ENCODE measurements at places on chromosomes 2 and 18.

GRCh38 chr2:231616296-231616695, 23.6 kb downstream of the TEX44 start:
- DNase-seq = no peak

DNA sequence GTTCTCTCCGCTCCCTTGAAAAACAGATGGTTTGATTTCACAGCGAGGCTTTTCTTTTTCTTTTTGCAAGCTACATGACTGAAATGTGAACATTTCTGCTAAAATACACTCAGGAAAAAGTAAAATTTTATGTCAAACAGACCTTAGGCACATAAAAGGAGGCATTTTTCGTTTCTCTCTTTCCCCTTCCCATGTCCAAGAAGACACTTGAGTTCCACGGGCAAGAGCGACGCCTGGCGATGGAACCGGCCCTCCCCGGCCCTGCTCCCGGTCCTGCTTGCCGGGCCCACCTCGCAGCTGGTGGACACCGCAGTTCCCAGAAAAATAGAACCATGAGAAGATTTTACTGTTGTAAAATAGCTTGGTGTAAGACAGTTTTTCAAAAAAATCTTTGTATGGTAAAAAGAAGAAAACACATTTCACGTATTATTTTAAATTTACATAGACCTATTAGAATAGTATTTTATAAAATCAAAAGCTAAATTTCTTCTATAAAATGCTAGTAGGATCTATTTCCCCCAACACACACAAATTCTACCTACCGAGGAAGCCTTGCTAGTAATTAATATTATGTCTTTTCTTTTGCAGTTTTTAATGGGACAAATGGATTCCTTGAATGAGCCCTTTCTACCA, 2.3 kb upstream of the ALKAL2 start:
- peak; percentile 77 for DNase-seq

DNA sequence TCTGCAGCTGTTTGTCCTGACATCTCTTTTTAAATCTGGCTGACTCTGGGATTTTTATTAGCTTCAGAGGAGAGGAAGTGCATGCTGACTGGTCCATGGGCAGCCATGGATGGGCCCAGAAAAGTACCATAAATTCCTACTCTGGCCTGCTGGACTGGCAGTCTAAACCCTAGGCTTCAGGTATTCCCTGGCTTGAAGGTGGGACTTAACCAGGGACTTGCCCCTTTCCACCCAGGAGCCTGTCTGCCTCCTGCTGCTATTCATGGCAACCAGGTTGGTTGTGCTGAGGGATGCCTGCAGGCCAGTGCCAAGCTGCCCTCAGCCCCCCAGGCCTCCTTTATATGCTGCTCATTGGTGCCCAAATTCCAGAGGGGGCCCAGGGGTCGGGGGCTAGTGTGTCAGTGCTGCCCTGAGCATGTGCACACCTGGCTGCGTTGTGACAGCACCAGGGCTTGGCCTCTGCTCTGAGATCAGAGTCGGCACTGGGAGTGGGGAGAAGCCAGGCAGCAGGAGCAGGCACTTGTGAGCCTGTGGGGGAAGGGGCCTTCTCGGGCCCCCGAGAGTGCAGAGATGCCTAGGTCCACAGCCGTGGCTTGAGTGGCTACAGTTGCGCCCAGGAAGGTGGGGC, 195.7 kb upstream of the TFPI start:
- no peak for DNase-seq

GRCh38 chr18:12838178-12838634, 45.8 kb downstream of the PTPN2 start:
- DNase-seq = no peak

- DNase-seq = no peak
Observed at GRCh38 chr2:137521653-137522619, 442.3 kb upstream of the HNMT start.

DNA sequence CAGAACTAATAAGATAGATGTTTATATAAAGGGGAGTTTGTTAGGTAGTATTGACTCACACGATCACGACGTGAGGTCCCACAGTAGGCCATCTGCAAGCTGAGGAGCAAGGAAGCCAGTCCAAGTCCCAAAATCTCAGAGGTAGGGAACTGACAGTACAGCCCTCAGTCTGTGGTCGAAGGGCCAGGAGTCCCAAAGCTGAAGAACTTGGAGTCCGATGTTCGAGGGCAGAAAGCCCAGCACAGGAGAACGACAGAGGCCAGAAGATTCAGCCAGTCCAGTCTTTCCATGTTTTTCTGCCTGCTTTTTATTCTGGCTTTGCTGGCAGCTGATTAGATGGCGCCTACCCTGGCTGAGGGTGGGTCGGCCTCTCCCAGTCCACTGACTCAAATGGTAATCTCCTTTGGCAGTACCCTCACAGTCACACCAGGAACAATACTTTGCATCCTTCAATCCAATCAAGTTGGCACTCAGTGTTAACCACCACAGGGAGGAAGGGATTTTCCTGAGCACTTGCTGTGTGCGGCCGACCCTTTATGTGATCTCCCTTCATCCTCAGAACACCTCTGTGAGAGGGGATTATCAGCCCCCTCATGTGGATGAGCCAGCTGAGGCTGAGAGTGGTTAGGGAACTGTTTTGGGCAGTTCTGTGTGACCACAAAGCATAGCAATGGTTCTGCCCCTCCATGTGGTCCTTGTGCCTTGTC, 78.3 kb downstream of the RNF144A start:
- no peak for DNase-seq

DNA sequence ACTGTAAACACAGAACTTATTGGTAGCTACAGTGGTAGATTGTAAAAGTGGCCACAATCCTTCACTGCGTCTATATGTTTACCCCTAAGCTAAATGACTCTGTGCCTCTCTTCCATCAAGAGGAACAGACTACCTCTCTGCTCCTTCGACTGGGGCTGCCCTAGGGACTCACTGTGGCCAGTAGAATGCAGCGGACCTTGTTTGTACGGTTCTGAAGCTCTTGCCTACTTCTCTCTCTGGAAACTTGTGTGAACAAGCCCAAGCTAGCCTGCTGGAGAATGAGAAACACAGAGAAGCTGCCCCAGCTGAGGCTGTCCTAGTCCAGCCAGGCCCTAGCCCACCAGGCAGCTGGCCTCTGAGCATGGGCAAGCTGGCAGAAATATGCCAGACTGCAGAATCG, 140.8 kb upstream of the SLC1A4 start:
- DNase-seq = no peak

GRCh38 chr18:24378598-24378997, 19.0 kb downstream of the OSBPL1A start:
- DNase-seq = no peak

DNA sequence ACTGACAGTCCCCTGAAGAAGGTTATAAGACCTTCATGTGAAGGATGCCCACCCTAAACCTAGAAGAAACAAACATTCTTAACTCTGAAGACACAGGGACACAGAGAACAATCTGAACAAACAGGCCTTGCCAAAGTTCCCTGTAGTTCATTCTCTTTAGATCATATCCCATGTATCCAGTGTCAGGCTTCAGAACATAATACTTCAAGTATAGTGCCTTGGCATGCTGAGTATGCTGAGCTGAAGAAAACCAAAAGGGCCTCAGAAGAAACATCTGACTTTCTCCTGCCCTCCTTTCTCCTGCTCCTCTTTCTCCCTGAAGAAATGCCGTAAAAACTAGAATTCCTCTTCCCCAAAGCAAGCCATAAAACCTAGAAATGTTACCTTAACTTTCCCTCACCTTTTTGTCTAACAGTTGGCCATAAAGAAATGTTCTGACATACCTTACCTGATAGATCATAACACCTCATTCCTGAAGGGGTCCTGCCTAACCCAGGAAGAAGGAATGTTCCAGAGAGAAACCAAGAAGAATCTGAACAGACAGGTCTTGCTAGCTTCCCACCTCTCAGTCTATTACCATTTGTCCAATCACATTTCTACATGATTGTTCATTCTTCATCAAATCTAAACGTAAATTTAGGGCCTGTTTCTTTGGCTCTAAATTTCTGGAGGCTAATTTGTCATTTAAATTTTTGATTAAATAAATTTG, 160.1 kb upstream of the ZC3H15 start:
- no peak for DNase-seq

GRCh38 chr2:110639972-110640371, 37.9 kb downstream of the BUB1 start:
- DNase-seq = no peak

DNA sequence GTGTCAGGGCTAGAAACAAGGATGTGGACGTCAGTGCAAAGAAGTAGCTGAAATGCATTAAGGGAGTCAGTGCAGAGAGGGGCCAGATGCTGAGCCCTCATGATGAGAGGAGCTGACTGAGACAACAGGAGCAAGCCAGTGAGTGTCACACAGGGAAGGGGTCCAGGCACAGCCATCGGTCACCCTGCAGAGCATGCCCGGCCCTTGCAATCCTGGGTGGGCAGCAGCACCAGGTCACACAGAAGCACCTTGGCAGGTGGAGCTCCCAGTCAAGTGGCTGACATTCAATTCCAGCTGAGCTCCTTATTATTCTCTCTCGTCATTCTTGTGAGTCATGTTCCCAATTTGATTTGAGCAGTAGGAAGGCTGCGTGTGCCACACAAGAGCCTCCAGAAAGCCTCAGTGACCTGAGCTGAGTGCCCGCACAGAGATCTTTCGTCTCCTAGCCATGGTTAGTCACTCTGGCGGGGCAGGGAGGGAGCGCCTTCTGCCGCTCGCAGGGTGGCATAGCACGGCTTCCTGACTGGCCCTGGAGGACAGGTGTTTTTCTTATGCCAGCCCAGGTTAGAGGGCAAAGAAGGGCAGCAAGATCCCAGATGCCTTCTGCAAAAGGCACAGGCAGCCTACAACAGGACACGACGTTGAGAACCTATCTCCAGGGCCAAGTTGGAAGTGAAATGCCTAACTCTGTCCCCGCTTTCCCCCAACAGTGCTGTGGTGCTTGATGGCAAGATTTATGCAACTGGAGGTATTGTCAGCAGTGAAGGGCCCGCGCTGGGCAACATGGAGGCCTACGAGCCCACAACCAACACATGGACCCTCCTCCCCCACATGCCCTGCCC, 220.9 kb downstream of the ATAD2B start:
- DNase-seq = no peak

DNA sequence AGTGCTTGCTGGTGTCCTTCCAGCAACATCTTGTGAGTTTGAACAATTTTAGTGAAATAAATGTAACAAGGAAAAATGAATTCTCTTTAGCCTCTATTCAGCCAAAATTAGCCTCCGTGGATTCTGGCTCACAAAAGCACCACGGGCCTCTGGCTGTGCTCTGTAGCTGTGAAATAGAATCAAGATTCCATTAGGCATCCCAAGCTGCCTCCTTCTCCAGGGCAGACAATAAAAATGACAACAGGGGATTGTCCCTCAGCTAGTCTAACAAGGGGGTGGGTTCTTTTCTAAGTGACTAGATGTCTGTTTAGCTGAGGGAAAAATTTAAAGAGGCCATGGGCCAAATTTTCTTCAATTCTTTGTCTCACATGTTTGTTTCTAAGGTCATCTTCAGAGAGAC, 254.7 kb upstream of the FIGN start:
- no peak for DNase-seq

GRCh38 chr2:62254424-62255266, 58.7 kb downstream of the B3GNT2 start:
- DNase-seq = no peak

DNA sequence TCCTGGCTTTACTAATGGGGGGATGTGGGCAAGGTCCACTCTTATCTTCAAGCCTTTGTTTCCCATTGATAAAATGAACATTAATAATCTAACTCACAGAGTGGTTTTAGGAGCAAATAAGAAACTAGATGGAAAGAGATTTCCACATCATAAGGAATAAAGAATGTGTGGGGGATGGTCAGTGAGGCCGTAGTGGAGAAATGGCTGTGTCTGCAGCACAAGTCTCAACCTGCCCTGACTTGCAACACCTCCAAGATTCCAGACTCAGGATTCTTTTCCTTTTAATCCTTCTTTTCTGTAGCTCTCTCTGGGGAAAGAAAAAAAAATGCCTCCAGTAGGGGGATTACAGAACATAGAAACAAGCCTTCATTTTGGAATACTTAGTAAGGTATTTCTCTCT, 124.2 kb upstream of the MEX3C start:
- DNase-seq = no peak

DNA sequence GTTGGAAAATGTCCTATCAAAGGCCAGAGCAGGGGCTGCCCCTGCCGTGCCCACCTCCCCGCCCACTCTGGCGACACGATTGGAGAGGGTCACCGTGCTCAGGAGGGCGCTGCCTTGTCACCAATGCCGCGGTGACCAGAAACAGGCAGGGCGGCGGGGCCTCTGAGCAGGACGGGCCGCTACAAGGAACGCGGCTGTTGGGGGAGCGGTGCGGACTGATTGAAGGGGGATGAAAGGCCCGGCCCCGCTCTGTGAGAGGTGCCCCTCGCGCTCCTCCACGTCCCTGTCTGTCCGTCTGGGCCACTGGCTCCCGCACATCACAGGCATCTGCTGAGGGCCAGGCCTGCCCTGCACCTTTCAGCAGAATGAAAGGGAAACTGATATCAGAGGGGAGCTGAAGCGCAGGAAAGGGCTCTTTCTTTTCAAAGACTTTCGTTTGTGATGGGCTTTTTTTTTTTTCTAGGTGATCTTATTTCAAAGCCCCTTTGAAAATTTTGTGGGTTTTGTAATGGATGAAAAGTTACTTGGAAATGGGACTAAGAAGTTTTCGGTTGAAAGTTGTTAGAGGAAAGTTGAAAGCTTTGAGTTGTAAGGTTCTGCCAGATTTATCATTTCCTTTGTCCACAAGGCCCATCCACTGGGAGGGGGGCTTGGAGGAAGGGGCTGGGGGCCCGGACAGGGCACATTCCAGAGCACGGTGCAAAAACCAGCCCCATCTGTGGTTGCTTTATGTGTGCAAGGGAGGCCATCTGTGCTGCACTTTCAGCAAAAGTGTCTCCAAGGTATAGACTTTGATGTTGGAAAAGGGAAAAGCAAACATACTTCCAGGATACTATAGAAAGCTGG, 244.2 kb downstream of the KLHL29 start:
- DNase-seq = no peak

- DNase-seq = peak; percentile 16
Observed at GRCh38 chr2:121297217-121297830, 12.3 kb upstream of the TFCP2L1 start.

GRCh38 chr2:236631281-236631855, 61.7 kb downstream of the ACKR3 start:
- no peak for DNase-seq

DNA sequence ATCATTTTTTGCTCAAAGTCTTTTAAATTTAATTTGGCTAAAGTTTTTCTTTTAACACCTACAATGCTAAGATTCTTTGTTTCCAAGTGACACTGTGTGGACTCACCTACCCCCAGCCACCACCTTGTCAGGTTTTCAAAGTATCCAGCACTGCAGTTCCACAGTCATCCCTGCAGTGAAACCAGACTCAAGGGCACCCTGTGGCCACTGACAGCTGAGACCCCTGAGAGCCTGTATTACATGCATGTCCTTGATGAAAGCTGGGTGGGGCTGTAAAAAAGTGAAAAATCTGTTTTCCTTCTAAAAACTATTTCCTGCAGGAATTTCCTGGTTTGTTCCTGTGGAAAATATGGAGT, 19.9 kb downstream of the TPRKB start:
- no peak for DNase-seq

GRCh38 chr2:101442667-101443061, 32.2 kb downstream of the RFX8 start:
- DNase-seq = no peak

All from common myeloid progenitor, CD34-positive (primary cell).